AG09319 (cell line): ENCODE measurements at places on chromosomes 13 and 19.
A peak's percentile ranks its signal among the peaks of the same experiment; 100 is the strongest.

- DNase-seq, result no peak
These were observed 8.5 kb upstream of the SOX1 start for GRCh38 chr13:112058519-112058873.

DNA sequence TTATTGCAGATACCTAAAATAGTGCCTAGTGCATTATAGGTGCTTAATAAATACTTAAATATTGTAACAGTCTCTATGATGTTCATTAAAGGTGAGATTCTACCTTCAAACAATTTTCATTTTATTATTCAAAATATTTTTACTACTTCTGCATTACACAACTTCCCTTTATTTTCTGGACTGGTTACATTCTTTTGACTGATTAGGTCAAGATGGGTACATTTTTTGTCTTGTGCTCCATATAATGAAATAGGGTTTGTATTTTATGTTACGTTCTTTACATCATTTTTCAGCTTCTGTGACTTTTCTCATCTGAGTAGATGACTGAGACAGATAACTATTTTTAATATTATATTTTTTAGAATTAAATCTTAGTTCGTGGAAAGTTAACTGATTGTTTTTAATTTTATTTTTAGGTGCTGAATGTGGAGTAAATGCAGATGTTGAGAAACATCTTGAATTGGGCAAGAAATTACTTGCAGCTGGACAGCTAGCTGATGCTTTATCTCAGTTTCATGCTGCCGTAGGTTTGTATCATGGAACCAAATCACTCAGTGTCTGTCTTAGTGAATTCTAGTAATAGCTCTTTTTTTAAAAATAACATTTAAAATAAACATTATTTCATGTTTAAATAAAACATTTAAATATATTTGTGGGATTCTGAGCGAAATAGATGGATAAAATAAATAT lies 32.0 kb downstream of the DNAJC3 start:
- no peak for DNase-seq

- no peak for DNase-seq
These were observed 5.8 kb upstream of the DMKN start for GRCh38 chr19:35519291-35519690.

DNA sequence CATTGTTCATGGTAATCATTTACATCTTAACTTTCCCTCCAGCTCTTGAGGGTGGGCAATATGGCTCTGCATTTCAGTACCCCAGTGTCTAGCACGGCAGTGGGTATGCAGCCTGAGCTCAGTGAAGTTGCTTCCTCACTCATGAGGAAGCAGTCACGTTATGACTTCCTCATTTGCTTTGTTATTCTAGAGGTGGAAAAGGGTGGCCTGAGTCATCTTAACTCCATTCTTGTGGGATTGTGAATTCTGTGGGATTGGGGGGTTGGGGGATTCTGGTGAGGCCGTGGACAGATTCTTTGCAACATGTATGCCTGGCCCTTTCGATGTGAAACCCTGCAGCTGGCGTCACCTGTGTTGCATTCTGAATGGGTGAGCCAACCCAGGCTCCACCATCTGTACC lies 406.7 kb upstream of the ZNF507 start:
- DNase-seq, result no peak

- DNase-seq, result no peak
These were observed 857 bp downstream of the POU2F2 start for GRCh38 chr19:42131149-42132029.

GRCh38 chr13:90455823-90456222 lies 891.7 kb upstream of the MIR17HG start:
- no peak for DNase-seq

DNA sequence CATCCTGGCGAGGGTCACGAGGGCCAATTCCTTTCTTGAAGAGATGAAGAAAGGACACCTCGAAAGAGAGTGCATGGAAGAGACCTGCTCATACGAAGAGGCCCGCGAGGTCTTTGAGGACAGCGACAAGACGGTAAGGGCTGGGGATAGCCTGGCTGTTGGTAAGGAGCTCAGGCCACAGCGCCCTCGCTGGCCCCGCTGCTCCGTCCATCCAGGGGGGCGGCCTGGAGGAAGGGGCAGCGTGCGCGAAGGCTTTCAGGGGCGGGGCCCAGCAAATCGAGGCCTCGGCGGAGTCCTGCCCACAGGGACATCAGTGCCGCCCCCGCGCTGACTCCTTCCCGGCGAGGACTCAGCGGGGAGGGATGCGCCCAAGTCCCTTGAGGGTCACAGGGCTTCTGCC lies 6.9 kb downstream of the F10 start:
- DNase-seq, result no peak

DNA sequence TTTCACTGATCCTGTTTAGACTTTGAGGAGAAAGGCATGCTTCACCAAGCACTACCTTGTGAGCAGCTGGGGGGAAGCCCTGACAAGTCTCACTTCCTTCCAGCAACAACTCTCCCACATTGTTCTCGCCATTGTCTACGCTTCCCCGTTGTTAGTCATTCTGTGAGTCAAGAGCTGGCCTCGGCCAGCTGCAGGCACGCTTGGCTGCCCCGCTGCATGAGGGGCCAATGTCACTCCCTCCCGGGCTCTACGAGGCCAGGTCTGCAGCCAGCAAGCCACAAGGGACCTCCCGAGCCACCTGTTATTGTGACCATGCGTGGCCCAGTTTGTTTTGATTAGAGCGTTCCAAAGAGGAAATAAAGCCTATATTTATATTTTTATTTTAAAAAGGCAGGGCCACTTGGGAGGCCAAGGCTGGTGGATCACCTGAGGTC lies 220.9 kb downstream of the FOXO1 start:
- DNase-seq, result no peak

- no peak for DNase-seq
These were observed 10.6 kb downstream of the REXO1 start for GRCh38 chr19:1837625-1838105.

GRCh38 chr19:46635920-46636761 lies at the start of gene GNG8:
Gene GNG8 (minus strand): TSS chr19:46636202. CDS start chr19:46634682, 1,520 bp downstream.
- no peak for DNase-seq

DNA sequence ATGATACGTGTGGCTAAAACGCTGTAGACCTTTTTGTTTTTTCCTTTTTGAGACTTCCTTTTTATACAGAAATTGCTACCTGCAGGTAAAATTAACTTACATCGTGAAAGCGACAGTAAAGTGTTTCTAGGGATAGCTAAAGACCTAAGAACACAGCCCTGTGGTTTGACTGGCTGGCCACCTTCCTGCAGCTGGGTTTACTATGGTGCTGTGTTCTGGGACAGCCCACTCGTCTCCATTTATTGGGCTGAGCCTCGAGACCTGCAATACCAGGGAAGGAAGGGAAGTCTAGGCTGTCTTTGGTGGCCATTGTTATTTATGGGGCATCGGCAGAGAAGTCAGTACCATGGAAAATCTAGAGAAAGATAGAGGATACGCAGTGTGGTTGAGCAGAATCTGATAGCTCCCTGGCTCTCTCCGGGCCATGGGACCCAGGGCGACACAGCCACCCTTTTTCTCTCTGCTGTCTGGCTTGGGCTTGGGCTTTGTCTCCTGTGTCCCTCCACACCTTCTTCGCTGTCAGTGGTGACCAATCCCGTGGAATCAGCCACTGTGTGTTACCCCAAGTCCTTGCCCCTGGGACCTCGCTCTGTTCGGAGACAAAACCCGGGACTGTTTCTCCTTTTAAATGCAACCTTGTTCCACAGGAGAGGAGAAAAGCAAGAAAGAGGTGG lies 30.9 kb downstream of the ACTN4 start:
- DNase-seq, result no peak

- DNase-seq, result no peak
These were observed 265.8 kb downstream of the OXGR1 start for GRCh38 chr13:96728463-96728862.

GRCh38 chr13:72437458-72437857 lies 290.0 kb downstream of the MZT1 start:
- no peak for DNase-seq

DNA sequence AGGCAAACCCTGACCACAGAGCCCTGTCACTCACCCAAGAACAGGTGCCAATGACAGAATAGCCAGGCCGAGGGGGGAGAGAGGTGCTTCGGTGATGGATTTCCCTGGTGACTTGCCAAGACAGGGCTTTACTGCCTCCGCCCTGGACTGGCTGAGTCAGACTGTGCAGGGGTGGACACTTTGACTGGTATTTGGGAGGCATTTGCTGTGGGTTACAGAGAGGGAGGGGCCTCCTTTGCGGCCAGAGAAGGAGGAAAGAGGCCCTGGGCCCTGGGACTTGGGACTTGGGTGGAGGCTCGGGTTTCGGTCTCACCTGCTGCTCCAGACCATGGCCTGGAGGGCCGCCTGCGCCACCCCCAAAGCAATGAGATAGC lies 4.6 kb upstream of the EPS8L1 start:
- no peak for DNase-seq

- no peak for DNase-seq
These were observed 13.3 kb downstream of the APOC1 start for GRCh38 chr19:44927746-44928145.

- DNase-seq, result no peak
These were observed at the start of gene DPF1 for GRCh38 chr19:38224014-38224862. Gene DPF1 (minus strand): TSS chr19:38224222. CDS start chr19:38224142, 80 bp downstream.

DNA sequence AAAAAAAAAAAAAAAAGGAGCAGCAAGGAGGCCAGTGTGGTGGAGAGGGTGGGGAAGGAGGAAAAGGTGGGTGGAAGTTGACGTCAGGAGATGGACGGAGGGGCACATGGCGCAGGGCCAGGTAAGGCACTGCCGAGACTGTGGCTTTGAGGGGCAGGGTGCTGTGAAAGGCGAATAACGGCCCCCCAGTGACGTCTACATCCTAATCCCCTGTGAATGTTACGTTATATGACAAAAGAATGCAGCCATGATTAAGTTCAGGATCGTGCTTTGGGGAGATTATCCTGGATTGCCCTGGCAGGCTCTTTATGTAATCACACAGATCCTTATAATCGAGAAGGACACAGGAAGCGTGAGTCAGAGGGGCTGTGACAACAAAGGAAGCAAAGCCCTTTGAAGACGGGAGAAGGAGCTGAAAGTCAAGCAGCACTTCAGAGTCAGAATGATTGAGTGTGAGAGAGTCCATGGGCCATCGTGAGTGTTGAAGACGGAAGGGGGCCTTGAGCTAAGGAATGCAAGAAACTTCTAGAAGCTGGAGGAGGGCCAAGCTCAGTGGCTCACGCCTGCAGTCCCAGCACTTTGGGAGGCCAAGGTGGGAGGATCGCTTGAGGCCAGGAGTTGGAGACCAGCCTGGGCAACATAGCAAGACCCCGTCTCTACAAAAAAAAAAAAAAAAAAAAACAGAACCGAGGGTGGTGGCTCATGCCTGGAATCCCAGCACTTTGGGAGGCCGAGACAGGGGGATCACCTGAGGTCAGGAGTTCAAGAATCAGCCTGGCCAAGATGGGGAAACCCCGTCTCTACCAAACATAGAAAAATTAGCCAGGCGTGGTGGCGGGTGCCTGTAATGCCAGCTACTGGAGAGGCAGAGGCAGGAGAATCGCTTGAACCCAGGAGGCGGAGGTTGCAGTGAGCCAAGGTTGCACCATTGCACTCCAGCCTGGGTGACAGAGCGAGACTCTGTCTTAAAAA lies 13.8 kb upstream of the CEACAM16 start:
- peak; percentile 75 for DNase-seq

- no peak for DNase-seq
These were observed 42.7 kb upstream of the ABCC4 start for GRCh38 chr13:95343944-95344343.
